ENCODE measurements at places on chromosomes 5 and 9.

DNA sequence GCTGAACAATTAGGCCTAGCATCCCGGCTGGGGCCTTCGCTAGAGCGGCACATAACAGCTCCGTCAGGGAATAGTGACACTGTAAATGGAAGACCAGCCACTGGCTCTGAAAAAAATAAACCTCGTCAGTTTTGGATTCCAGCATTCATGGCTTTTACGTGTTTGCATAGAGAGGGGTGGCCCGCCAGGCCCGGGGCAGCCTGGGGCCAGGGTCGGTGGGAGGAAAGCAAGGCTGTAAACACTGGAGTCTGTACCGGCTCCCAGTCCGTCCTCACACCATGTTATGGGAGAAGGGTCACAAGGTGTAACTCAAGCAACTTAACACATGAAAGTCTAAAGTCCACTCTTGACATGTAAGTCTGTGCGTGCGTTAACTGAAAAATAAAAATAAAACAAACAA lies 11.2 kb downstream of the CCNI2 start:
- no peak for DNase-seq

- peak; percentile 63 for DNase-seq
These were observed 28.3 kb upstream of the NIPAL4 start for GRCh38 chr5:157431544-157432200.

- DNase-seq = peak; percentile 20
These were observed 1.4 kb downstream of the ANKRA2 start for GRCh38 chr5:73564018-73564417.

DNA sequence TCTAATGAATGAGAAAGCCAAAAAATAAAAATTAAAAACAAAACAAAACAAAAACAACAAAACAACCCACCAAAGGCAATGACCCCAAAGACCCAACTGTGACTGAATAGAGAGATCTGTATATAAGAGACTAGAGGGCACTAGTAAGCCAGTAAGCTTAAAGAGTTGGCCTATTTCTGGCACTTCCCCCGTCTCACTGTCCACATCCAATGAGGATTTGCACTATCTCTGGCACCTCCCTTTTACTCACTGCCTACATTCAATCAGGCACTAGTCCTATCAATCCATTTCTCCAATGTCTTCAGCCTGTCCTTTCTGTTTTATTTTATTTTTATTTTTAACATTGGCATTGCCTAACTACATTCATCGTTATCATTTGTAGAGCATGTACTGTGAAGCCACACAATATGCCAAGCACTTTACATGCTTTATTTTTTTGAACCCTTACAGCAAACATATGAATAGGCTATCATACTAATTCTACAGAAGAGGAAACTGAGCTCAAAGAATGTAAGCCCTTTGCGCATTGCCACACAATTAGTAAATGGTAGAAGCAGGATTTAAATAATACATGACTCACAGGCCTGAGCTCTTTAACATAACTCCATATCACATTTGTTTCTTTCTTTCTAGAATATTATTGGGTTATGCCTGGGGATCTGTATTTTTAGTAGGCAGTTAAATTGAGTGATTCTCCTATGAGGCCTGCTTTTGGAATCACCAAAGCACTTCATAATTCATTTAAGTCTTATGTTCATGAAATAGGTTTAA lies 70.0 kb downstream of the C6 start:
- DNase-seq = no peak

GRCh38 chr9:132590318-132591182 lies 8.1 kb downstream of the BARHL1 start:
- no peak for DNase-seq

GRCh38 chr9:132588098-132588497 lies 5.7 kb downstream of the BARHL1 start:
- DNase-seq = no peak

DNA sequence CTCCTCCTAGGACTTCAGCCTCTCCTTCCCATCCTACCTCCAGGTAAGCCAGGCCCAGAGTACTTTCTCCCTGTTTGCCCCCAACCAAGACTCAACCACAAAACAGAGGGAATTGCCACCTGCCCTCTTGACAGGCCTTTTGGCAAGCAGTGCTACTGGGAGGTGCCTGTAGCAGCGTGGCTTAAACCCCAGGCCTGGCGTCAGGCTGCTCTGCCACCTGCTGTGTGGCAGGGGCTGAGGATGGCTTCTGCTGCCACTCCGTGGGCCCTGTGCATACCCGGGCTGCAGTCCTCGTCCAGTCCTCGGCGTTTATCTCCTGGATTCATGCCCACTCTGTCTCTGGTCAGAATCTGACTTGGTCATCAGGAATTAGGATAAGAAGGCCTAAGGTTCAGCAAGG lies 163.1 kb downstream of the PAX5 start:
- DNase-seq = no peak

GRCh38 chr5:111200828-111201227 lies 23.4 kb upstream of the CAMK4 start:
- DNase-seq = no peak

DNA sequence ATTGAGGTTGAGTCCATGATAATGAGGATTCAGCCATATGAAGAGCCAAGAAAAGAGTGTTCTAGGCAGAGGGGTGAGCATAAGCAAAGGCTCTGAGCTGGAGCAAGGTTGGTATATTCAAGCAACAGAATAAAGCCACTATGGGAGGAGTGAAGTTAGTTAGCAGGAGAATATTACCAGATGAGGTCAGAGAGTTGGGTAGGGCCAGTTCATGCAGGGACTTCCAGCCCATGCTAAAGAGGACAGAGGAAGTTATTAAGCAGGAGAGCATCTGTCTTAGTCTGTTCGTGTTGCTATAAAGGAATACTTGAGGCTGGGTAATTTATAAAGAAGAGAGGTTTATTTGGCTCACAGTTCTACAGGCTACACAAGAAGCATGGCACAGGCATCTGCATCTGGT lies 57.1 kb upstream of the ATG10 start:
- no peak for DNase-seq

DNA sequence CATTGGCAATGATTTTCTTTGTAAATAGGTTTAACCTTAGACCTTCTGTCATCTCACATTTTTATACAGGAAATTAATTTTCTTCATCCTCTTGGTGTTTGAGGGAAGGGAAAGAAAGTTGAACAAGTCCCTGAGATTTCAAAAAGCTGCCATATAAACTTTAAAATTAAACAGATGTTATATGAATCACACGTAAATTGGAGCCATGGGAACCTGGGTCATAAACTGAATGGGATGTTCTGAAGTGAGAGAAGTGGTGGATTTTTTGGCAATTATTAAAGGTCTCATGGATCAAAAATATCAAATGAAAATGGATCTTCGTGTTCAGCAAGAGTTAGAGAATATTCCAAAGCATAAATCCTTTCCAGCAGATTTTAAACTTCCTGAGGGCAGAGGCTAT lies 242.2 kb downstream of the DMRT2 start:
- no peak for DNase-seq

GRCh38 chr5:142011572-142012185 lies 1.1 kb downstream of the GNPDA1 start:
- no peak for DNase-seq

DNA sequence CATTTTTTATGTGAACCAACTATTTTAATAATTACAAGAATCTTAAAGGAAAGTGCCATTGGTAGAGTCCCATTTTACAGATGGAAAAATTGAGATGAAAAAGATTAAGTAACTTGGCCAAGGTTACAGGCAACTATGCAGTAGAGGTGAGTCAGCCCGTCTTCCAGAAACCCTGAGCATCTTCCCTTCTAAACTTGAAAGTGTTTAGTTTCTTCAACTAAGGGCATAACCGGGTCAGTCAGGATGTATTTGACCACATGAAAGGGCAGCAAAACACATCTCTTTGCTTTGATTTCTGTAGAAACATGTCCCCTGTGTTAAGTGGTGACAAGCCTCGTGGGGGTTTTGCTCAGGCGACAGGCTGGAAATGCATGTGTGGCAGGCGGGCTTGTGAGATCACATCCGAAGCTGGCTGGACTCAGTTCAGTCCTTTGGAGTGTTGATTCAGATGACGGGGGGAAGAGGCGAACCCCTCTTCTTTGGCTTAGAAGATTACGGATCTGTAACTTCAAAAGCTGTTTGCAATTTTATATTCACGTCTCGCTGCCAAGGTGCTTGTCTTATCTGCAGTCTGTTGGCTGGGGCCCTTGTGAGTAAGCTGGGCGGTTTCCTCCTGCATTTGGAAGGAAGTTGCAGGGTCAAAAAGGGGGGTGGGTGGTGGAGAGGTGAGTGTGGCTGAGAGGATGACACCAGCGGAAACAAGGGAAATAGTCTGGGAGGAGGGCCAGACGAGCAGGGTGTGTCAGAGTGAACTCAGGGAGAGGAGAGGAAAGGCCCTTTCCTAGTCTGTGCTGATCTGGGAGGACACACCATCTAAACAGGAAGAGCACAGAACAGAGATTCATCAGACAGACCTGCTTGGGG lies 78.9 kb upstream of the RPS23 start:
- DNase-seq = peak; percentile 95

- no peak for DNase-seq
These were observed 116.9 kb upstream of the FAM174A start for GRCh38 chr5:100418231-100418630.

GRCh38 chr5:110840347-110840960 lies 101.6 kb downstream of the SLC25A46 start:
- no peak for DNase-seq

DNA sequence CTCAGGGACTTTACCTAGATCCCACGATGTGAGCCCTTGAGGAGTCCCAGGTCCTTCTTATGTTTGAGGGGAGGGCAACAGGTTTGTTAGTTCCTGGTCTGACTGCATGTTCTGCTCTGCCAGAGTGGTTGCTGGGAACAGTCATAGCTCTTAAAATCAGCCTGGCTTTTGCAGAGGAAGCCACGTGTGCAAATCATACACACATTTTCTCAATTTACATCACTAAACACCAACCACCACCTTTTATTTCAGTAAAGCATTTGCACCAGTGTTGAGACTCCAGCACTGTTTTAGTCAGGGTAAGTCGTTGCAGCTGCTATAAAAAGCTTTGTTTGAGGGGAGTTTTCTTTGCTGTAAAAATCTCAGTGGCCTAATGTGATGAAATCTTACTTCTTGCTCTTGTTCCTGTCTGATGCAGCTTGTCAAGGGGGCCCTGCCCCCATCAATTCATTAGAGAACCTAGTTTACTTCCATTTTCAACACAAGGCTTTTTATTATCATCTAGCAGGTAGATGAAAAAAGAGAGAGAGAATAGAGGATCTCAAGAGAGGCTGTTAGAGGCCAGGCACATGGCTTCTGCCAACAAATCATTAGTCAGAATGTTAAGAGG lies 70.3 kb upstream of the VCAN start:
- peak; percentile 14 for DNase-seq

DNA sequence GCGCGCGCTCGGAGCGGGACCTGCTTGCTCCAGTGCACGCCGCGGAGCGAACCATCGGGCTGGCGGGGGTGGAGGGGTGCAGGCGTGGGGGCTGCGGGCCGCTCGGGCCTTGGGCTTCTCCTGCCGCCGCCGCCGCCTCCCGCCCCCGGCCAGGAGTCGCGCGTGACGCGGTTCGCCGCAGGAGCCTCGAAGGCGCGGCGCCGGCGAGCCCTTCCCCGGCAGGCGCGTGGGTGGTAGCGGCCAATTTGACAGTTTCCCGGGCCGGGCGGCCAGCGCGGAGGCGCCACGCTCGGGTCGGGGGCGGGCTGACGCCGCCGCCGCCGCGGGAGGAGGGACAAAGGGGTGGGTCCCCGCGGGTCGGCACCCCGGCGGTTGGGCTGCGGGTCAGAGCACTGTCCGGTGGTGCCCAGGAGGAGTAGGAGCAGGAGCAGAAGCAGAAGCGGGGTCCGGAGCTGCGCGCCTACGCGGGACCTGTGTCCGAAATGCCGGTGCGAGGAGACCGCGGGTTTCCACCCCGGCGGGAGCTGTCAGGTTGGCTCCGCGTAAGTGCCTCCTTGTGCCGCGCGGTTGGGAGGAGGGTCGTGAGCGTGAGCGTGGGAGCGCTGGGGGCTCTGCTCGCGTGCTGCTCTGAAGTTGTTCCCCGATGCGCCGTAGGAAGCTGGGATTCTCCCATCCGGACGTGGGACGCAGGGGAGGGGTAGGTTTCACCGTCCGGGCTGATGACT lies at the start of gene TJP2:
Gene TJP2, plus strand, starts transcription at position 387 of the 725 bp plus-strand sequence. Its CDS starts 96 bp downstream, at position 483.
- DNase-seq = peak; percentile 55

- DNase-seq = no peak
These were observed 13.8 kb upstream of the ZNF300 start for GRCh38 chr5:150918613-150919012.

GRCh38 chr5:598564-598890 lies 13.6 kb upstream of the CEP72 start:
- DNase-seq = no peak

DNA sequence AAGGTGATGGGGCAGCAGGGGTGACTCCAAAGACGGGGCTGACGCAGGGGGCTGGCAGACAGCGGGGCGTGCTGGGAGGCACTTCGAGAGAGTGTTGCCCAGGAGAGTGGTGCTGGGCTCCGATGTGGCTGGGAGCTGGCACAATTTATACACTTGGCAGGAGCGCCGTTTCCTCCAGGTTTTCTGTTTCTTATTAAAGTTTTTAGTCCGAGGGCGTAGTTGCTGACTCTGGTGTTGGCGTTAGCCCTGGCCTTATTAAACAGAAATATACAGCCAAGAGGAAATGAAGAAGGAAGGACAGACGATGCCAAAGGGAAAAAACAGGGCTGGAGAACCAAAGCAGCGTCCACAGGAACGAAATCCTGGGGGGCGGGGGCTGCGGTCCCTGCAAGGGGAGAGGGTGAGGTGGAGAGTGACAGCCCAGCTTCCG lies 139.6 kb upstream of the PHYKPL start:
- no peak for DNase-seq

All from amniotic epithelial cell (primary cell).